ENCODE measurements at places on chromosomes 1 and 21.

- DNase-seq, result no peak
These were observed 564.3 kb upstream of the NEGR1 start for GRCh38 chr1:72846476-72847278.

- DNase-seq, result no peak
These were observed 13.3 kb downstream of the ARV1 start for GRCh38 chr1:230992100-230992774.

- DNase-seq, result no peak
These were observed 6.1 kb downstream of the NPPA start for GRCh38 chr1:11841245-11842153.

DNA sequence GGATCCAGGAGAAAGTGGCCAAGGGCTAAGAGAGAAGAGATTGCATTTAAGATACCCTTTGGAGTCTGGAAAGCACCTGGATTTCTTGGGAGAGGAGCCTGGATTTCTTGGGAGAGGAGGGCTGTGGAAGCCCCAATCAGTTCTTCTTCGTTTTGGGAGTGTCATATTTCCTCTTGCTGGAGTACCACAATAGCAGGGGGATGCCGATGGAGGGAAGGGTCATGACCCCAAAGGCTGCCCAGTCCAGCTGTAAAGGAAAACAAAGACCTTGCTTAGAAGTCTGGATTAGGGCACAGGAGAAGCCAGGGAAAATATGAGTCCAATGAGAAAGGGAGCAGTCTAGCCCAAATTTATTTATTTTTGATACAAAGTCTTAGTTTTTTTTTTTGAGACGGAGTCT is 11.3 kb downstream of the SSR2 start:
- no peak for DNase-seq

DNA sequence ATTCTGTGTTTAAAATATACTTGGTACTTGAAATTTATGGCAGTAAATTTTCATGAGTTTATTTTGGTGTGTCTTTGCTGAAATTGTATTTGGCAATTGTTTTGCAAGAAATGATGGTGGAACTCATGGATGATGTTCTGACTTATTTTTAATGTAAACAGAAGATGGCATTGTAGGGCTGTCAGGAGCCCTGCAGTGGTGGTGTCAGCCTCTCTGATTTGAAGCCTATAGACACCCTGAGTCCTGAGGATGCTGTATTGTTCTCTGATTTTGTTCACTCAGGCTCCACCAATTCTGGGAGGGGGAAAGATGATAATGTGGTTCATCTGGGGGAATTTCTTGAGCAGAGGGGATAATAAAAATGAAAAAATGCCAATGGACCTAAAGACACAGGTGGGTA is 79.8 kb downstream of the LHX8 start:
- DNase-seq, result no peak

DNA sequence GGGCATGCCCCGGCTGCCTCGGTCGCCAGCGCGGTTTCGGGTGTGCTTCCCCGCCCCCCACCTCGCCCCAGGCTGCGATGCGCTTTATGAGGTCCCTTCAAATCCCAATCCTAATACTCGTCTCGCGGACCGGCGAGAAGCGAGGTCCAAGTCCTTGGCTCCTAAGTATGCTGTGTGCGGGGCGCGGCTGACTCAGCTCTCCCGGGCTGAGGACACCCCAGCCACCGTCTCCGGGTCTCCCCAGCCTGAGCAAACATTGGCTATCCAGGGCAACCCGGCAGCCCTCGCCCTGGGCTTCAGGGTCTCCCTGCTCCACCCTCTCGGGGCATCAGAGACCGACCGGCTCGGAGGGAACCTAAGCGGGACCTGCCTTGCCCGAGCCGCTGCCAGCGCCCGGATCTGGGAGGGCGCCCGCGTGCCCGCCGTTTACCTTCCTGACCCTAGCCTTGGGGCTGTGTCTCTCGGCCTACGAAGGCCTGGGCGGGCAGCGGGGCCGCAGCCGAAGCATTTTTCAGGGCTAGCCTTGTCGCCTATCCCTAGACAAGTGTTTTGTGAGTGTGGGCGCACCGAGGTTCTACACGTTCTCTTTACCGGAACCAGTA is 1.2 kb downstream of the ITPKB start:
- DNase-seq, result peak; percentile 45

- DNase-seq, result no peak
These were observed 148.7 kb downstream of the ADSS2 start for GRCh38 chr1:244302876-244303609.

- DNase-seq, result peak; percentile 17
These were observed 950 bp upstream of the EVA1C start for GRCh38 chr21:32411350-32412161.

GRCh38 chr1:56844545-56845136 is 10.0 kb upstream of the C8A start:
- no peak for DNase-seq

GRCh38 chr21:42636520-42637266 is 16.7 kb upstream of the PDE9A start:
- no peak for DNase-seq

- peak; percentile 72 for DNase-seq
These were observed 23.6 kb upstream of the KIRREL1 start for GRCh38 chr1:157969697-157970485.

DNA sequence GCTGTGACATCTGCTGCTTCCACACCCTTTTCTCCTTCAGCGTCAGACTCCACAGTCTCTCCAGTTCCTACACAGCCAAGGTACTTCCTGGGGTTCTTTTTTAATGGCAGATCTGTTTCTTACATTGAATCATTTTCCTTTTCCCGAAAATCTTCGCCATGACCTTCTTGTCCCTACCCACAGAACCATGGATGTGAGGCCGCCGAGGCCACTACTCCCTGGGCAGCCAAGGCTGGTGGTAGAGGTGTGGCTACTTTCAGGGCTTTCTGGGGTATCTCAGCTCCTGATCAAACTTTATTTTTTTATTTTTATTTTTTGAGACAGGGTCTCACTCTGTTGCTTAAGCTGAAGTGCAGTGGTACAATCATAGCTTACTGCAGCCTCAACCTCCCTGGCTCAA is 9.5 kb upstream of the LIN9 start:
- DNase-seq, result no peak

DNA sequence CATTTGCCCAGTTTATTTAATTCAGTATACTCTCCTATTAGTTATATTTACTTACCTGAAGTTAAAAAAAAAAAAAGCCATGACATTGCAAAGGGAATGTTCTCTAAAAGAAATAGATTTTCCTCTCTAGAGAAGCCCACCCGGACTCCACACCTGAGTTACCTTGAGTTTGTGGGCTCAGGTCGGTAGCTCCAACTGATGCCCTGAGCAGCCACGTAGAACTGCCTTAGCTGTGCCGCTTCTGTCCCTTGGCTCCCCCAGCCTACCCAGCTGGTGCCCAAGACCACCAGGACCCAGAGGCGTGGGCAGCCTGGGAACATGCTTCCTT is 250 bp downstream of the F5 start:
- DNase-seq, result no peak

- no peak for DNase-seq
These were observed 30.6 kb upstream of the DDAH1 start for GRCh38 chr1:85495556-85495955.

- DNase-seq, result no peak
These were observed 136.8 kb upstream of the F3 start for GRCh38 chr1:94678202-94678848.
